ENCODE measurements at places on chromosomes 16 and 17. TPM values are rescaled to one million over a fixed set of nuclear protein-coding genes. Genes with fewer than 3 reads are reported as not detected.

- no peak for DNase-seq
Measured at GRCh38 chr16:35485915-35486314, 2026.5 kb downstream of the TP53TG3F start.

DNA sequence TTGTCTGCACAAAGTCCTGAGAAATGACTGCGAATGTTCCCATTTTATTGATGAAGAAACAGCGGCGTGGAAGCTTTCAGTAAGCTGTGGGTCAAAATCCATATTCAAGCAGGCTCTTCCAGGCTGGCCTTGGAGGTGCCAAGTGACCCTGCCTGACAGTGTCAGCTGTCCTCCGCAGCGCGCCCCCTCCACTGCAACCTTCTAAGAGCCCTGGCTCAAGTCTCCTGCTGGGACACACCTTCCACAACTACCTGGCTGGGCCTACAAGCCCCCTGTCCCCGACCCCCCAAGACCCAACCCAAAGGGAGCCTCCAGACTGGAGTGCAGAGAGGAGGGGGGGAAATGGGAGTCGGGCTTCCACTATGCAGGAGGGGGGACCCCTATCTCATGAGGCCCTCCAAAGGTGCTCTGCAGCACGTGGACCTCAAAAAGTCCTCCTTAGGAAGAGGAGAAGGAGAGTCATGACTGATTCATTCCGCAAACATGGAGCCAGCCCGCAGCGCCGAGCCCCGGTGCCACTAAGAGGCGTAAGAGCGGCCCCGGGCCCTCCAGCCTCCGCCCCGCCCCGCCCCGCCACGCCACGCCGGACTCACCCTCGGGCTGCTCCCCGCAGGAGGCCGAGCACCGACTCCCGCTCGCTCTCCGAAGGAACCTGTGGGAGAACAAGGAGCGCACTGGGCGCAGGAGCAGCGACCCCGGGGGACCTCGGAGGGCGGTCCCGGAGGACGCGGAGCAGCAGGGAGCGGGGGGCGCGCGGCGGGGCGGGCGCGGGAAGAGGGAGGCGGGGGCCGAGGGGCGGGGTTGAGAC lies 574 bp downstream of the MPP3 start:
- DNase-seq = peak; percentile 33

- peak; percentile 73 for DNase-seq
Measured at GRCh38 chr17:39782481-39782880, 44.7 kb downstream of the GRB7 start.

DNA sequence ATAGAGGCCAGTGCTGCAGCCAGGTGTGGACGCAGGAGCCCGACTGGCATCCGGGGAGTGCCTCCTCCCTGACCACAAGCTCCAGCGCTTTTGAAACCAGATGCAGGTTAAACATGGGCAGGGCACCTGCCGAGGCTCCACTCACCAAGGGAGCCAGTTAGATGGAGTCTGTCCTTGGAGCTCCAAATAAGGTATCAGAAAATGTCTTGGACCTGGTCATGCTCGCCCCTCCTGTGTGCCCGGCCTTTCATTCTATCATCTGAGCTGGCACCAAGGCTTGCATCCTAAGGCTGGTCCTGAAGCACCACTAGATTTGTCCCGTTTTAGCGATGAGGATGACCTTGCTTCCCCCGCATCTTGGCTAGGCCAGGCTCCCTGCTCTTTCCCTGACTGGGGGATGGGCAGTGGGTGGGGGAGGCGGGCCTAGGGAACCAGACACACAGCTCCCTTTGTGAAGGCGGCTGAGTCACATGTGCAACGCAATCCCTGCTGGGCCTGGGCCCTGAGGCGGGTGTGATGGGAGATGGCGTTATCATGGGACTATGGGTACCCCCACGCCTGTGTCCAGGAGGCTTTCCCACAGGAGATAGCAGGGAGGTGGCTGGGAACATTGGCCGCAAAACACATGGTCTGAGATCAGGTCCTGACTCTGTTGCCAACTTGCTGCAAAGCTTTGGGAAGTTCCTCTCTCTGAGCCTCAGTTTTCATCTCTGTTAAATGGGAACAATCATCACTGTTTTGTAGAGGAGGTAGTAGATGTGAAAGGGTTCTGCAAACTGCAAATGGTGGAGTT lies 5.0 kb upstream of the ADGRG1 start:
- DNase-seq = peak; percentile 85

DNA sequence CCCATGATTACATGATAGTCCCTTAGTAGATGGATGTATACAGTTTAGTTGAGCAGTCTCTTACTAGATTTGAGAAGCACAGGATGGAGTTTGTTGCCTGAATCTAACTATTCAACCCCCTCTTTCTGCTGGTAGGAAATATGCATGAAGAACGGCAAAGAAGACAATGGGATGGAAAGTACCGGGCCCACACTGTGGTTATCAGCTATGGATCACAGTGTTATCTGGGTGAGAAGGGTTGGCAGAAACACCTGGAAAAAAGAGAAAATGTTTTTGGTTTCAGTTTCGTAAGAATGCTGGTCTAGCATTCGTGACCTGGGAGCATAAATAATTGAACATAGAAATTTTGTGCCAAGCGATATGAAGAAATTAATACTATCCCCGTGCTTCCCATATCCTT lies 53.1 kb downstream of the ANKFN1 start:
- no peak for DNase-seq

DNA sequence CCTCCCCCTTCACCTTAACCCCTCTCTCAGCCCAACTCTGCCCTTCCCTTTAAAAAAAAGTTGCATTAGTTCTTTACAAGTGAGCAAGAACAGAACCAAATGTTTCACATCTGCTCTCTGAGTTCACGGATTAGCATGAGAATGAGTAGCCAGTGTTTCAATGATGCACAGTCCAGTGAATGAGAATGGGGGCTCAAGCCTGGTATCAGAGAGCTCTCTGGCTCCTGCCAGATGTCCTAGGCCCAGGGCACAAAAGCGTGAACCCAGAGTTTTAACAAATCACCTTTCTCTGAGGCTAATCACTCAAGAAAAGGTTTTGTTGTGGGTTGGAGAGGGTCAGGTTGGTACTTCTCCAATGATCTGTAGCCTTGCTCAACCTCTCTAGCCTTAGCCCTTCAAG lies 41.5 kb upstream of the HS3ST3A1 start:
- DNase-seq = no peak

DNA sequence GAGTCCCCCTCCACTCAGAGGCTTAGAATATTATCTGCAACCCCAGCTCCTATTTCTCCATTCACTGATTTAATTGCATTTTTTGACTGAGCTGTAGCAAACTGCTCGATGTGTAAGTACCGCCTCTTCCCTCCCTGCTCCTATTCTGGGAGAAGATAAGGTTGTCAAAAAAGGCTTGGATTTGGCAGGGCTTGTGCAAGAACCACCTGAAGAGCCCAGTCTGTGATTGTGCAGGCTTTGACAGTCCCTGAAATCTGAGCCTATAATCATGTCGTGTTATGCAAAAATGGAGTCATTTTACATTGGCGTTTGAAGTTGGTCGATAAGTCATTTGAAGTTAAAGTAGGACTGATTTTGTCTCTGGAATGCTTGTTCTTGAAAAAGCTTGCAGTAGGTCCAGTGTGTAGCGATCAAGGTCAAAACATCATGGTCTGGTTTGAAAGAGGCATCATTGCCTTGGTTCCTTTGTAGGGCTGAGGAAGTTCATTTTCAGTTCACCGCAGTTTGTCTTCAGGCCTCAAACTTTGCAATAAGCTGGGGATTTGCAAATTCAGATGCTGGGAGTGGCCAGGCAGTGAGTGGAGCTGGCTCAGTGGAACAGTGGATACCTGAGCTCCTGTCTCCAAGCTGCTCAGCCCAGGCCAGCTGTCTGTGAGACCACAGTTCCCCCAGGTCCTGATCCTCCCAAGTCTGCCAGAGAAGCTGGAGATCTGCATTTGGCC lies 68.8 kb downstream of the KATNIP start:
- no peak for DNase-seq

DNA sequence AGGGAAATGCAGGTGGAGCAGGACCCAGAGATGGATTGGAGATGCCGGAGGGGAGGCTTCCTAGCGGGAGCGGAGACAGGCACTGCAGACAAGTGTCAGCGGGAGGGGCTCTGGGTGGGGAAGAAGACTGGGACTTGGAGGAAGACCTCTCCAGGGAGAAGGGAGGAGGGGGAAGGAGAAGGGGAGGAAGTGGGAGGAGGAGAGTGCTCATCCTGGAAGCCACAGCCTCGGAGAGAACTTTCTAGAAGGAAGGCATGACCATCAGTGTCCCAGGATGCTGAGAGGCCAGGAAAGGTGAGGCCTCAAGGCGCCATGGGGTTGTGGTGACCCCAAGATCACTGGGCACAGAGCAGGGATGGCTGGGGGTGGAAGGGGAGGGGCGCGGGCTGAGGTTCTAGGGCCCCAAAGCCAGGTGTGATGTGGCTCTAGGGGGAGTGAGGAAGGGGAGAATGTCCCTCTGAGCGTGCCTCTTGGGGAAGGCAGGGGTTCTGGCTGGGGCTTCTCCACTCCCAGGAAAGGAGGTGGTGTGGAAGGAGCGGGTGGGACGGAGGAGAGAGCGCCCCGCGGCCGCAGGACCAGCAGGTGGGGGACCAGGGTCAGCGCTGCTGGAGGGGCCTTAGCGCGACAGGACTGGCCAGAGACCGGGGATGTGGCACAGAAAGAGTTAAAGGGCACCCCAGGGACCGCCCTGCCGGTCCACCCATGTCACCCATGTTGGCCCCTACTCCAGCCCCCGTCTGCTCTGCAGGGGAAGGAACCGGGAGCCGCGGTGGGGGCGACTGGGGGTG lies 900 bp upstream of the GCGR start:
- no peak for DNase-seq

GRCh38 chr17:38587947-38588787 lies 17.6 kb downstream of the SRCIN1 start:
- DNase-seq = no peak

DNA sequence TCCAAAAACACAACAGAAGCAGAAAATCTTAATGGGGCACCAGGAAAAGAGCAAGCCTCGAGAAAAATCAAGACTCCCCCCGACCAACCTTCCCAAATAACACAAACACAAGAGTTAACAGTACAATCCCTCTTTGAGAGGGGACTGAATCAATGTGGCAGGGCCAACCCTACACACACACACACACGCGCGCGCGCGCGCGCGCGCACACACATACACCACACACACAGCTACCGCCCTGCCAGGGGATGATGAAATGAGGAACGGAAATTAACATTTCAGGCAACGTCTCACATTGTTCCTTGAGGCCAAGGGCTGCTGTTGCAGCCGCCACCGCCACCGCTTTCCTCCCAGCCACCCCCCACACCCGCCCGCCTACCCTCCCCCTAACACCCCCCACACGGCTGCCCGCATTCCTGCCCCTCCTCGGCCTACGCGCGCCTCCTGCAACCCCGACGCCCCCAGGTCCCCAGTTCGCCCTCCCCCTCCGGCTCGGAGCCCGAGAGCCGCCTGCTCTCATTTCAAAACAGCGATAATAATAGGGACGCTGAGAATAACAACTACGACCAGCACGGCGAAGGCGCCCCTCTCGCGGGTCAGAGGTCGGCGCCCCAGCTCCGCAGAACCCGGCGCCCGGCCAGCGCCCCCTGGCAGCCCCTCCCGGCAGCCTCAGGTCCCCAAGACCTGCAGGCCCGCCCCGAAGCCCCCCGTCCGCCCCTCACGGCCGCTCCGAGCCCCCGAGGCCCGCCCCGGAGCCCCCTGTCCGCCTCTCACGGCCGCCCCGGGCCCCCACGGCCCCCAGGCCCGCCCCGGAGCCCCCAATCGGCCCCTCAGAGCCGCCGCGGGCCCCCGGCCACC lies 1.1 kb downstream of the ANKRD11 start:
- peak; percentile 90 for DNase-seq

- no peak for DNase-seq
Measured at GRCh38 chr17:64787921-64788271, 125.8 kb upstream of the SMURF2 start.

DNA sequence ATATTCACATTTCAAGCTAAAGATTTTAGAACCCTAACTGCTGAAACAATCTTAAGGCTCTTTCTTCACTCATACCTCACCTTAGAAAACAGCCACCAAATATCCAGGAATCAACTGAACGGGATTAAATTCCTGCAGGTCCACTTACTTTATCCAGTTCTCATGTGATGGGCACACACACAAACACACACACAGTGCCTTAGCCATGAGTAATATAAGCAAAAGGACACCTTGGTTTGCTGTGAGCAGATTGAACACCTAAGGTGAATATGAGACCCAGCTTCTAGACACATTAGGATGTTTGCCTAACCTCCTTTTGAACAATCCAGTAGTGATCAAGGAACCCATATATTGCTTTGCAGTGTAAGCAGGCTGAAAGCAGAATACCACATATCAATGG lies 81.5 kb downstream of the TUBD1 start:
- no peak for DNase-seq

DNA sequence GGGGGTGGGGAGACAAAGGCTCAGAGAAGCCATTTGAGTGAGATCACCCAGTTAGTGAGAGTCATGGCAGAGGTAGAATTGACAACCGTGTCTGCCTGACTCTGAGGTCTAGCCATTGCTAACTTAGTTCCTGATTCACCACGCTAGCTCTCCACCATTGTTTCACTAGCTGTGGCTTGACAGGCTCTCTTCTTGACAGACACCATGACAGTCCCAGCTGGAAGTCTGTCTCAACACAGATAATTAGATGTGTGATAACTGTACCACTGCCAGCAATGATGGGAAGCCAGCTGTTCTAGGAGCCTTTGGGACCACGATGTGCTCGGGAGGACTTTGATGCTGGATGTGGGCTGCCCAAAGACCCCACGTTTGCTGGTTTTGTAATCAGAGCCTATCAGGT lies 170.5 kb upstream of the CACNG3 start:
- no peak for DNase-seq

DNA sequence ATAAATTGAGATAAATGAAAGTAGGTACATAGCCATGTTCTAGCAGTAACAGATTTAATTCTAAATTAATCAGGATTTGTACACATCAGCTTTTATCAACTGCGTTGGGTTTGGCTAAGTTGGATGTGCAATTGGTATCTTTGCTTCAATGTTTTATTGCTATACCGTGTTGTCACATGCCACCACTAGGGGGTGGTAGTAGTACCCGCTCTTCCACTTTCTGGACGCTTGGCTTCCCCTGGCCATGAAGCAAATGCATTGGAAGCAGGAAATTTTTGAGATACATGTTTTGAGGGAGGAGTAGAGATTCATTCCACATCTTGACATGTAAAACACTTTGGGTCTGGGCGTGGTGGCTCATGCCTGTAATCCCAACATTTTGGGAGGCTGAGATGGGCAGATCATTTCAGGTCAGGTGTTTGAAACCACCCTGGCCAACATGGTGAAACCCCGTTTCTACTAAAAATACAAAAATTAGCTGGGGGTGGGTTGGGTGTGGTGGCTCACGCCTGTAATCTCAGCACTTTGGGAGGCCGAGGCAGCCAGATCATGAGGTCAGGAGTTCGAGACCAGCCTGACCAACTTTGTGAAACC lies 58.6 kb downstream of the EMP2 start:
- DNase-seq = peak; percentile 66

- peak; percentile 58 for DNase-seq
Measured at GRCh38 chr16:56382901-56383355, 42.4 kb downstream of the AMFR start.

- DNase-seq = no peak
Measured at GRCh38 chr17:61908292-61909037, 19.3 kb downstream of the INTS2 start.

The IGFALS gene
- total RNA-seq = not detected

The RAB37 gene
- total RNA-seq = 1.0 TPM

The TLCD2 gene
- 0.97 TPM for total RNA-seq

The PIK3R5 gene
- total RNA-seq = not detected

The KRTAP4-4 gene
- total RNA-seq = not detected

The DHRS13 gene
- total RNA-seq = 17.6 TPM

The KRT33B gene
- total RNA-seq = not detected

The BAHCC1 gene
- total RNA-seq = 11.6 TPM

Data from HT-29 (cell line).